ENCODE measurements at places on chromosomes 13 and 19.
A peak's percentile ranks its signal among the peaks of the same experiment; 100 is the strongest.

DNA sequence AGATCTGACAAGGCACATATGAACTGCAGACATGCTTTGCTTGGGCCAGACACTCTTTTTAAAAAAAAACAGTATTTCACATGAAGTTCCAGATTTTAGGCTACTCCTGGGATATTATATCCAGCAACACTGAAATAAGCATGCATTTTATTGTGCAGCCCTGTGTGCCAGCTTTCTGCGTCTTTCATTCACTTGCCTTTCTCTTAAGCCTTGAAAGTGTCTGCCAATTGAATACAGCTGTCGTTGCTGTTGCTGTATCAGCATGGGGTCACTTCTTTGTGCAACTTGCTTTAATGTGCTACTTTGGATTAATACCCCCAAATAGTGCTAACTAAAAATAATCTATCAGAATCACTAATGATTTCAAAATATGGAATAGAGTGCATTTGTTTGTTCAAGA lies 657.8 kb downstream of the SLITRK6 start:
- DNase-seq: no peak

DNA sequence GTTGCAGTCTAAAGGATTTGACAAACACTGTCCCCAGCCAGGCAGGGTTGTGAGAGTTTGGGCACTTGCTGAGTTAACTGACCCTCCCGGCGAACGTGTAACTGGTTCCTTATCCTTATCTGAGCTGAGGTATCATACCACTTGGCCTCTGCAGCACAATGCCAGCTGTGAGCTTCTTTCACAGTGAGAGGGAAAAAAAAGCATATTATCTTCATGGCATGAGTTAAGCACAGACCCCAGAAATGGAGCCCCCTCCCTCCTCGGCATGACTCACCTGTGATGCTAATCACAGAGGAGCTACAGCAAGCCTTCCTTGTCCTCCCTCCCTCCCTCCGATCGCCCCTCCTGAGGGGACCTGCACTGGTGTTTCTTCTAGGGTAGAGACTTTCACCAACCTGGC lies 60.5 kb downstream of the EFNB2 start:
- no peak for DNase-seq

DNA sequence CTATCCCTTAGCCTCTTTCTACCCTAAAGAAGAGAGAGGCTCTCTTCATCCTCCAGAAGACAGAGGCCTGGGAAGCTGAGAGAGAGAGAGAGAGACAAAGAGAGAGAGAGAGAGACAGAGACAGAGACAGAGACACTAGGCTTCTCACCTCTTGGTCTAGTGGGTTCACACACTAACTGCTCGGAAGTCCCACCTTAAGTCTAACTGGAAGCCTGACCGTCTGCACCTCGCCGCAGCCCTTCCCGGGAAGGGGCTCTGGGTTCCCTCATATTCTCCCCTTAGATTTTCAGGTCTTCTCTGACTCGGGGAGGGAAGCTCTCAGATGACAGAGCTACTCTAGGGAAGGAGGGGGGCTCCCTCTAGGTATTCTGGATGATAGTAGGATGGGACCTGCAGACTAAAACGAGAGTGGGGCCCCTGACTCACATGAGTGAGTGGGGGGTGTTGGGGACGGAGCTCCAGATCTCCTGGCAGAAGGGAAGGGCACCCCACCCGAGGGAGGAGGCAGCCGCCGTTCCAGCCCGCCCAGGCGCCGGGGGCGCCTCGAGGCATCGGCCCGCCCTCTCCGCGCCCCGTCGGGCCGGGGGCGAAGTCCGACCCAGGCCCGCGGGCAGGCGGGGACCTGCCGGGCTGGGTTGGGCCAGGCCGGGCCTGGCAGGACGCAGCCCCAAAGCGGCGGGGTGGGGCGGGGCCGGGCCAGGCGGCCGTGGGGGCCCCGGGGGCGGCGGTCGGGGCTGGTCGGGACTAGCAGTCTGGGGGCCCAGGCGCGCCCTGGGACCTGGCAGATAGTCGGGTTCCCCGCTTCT lies 2.0 kb upstream of the JUNB start:
- DNase-seq: no peak

DNA sequence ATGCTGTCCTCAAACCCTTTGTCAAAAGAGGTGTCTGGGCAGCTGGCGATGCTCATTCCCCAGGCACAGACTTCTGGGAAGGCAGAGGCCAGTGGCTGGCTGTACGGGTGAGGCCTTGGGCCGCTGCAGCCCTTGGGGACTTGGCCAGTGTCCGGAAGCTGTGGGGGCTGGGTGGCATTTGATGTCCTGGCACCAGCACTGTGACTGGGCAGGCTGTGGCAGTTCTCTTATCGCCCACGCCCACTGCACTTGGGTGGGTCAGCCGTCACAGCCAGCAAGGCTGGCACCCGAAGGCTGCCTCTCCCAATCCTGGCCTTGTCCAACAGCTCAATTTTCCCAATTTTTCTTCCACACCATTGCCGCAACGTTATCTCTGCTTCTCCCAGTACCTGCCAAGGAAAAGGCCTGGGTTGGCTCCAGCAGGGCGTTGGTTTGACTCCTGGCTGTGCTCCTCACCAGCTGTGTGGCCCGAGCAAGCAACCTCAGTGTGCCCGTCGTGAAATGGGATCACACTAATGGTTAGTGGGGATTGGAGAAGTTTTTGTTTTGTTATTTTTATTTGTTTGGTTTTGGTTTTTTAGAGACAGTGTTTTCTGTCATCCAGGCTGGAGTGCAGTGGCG lies 12.7 kb upstream of the SLC44A2 start:
- DNase-seq: no peak

DNA sequence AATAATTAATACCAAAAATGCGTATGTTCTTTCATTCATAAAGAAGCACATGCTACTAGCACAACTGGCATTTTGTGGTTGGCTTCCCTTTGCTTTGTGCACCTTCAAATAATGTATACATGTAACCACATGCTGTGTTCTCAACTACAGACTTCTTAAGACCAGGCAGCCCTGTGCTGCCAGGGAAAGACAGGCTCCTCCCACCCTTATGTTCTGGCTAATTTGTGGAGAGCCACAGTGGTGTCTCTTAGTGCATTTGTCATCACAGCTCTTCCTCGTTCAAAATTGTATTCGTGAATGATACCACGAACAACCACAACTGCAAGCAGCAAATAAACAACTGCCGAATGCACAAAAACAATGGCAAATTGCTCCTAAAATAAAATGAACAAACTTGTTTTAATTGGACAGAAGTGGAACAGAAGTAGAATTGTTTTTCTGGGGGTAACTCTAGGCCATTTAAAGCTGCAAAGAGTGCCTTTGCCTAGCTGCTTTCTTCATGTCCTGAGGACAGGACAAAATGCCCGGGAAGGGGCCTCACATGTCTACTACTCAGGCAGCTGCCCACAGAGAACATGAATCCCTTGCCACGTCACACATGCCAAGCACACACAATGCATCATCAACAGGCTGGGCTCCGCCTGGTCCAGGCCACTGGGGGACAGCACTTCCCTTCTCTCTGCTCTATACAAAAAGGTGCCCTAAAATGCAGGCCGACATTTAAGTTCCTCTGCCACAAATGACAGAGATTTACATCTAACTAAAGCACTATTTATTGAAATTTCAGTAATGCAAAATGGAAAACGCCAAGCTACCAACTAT lies 21.7 kb downstream of the IRS2 start:
- no peak for DNase-seq

DNA sequence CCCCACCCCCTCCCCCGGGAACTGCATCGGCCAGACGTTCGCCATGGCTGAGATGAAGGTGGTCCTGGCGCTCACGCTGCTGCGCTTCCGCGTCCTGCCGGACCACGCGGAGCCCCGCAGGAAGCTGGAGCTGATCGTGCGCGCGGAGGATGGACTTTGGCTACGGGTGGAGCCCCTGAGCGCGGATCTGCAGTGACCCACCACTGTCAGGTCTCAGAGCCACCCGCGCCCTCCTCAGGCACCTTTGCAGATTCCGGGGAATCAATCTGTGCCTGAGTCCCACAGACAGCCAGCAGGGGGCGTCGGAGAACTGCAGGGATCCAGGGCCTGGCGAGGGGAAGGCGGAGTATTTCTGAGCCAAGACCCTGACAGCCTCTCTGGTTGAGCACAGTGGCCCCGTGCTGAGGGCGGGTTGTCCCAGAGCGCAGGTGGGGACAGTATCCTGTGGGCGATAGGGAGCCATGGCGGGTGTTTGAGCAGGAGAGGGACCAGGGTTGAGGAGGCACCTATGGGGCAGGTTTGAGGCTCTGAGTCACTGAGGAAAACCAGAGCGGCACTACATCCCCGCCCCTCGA lies 30.4 kb upstream of the CYP4F8 start:
- peak; percentile 50 for DNase-seq

DNA sequence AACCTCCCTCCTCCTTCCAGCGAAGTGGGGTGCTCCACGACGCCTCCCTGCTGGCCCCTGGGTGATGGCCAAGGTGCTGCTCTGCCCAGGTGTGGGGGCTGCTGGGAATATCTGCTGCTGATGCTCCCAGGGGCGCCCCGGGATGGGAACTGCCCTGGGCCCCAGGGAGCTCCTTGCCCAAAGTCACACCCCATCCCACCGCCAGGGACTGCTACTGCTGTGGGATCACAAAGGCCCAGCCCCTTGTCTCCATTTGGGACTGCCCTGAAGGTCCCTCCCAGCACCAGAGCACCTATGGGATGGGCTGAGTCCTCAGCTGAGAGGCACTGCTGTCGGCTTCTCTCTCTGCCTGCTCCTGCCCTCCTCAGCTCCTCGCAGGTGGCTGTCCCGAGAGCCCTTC lies 19.0 kb downstream of the CHST8 start:
- DNase-seq: no peak

Data from GM18507 (cell line).